ENCODE measurements at places on chromosomes 11 and 22. TPM values are rescaled to one million over a fixed set of nuclear protein-coding genes. Genes with fewer than 3 reads are reported as not detected.

GRCh38 chr11:19683141-19683805, 29.4 kb upstream of the NAV2 start:
- DNase-seq = no peak

DNA sequence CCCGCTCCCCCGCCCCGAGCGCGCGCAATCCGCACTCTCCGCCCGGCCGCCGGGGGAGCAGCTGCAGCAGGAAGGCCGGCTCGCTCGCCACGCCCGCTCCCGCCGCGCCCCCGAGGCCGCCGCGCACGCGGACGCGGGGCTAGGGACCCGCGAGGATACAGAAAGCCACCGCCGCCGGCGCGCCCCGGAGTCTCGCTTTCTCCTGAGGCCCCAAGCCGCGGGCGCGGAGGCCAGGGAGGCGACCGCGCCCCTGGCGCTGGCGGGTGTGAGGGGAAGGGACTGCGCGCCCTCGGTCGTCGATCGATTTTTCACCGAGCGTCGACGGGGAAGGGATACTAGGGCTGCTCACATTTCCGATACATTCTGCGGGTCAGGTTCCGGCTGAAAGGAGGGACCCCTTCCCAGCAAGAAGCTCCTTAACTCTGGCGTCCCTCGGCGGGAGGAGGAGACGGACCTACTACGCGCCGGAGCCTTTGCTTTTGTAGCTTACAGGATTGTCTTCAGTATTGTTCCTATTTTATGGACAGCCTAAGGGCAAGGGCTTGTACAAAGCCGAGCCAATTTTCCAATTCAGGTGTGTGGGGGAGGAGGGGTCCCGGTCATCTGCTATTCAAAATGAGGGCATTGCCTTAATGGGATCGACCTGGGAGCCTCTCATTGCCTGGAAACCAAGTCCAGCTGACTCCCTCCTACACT, 416 bp upstream of the GAB2 start:
- peak; percentile 92 for DNase-seq

DNA sequence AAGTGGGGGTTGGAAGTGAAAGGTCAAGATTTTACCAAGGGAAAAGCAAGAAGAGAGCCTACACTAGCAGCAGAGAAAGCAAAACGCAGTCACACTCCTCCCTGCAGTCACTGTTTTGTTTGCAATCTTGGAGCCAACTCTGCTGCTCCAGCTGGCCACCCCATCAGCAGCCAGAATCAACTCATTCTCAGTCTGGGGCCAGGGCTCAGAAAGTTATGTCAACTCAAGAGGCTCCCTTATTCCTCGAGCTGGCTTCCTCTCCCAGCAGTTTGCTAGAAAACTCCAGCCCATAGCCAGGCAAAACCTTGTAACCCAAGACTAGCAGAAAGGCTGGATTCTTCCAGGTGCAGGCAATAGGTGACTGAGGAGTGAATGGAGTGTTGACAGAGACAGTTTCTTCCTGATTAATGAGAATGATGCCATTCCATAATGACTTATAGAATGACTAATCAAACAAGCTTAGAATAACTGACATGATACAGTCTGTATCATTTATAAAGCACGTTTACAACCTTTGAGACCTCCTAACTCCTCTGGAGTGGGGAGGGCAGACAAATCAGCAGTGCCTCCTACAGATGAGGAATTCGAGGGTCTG, 53.4 kb downstream of the P4HA3 start:
- no peak for DNase-seq

DNA sequence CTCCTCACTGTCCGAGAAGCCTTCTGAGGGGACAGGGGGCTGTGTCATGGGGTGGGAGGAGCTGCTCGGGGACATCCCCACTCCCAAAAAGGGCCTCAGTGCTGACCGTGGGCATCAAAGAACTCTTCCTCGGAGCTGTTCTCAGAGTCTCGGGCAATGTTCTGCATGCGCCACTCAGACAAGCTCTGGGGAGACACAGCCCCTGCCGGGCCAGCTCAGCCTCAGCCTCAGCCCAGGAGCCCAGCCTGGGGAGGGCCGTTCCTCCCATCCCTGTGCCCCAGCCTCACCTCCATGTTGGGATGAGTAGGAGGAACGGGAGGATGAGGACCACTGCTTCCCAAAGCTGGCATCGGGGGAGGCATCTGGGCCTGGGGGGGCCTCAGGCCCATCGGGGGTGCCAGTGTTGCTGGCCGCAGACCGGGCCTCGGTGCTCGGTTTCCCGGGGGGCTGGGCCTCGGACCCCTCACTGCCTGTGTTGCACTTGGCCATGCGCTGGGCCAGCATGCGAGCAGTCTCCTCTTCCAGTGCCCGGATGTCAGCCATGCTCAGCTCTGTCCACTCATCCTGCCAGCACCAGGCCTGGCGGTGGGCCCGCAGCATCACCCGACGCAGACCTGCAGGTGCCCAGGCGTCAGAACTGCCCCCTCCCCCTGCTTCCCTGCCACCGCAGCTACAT, 5.2 kb downstream of the PITPNM1 start:
- no peak for DNase-seq

- no peak for DNase-seq
These were observed 62.1 kb downstream of the GRK3 start for GRCh38 chr22:25626624-25626990.

GRCh38 chr11:40280159-40281051, 1179.0 kb downstream of the LRRC4C start:
- no peak for DNase-seq

GRCh38 chr22:49826603-49827270, 936 bp downstream of the BRD1 start:
- peak; percentile 47 for DNase-seq

The TRIM6 gene
- 0.64 TPM for total RNA-seq

The LRRC55 gene
- total RNA-seq = 29.0 TPM

Measured in glutamatergic neuron (in vitro differentiated cells).